ENCODE measurements at places on chromosomes 4 and X.

DNA sequence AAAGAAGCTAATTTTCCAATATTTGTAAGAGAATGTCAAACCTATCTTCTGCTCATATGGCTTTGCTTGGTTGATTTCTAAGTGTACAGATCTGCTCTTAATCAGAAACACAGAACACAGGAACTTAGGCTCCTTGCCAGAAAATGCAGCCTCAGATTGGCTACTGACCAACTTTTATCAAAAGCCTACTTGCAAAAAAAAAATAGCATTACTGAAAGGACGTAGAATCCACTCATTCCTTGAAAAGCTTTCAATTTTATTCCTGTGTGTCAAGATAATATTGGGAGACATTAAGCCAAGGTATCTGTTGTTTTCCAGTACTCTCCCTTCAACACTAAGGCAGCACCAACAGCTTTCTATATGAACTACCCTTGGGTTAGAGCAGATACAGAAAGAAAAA is 127.6 kb upstream of the INTU start:
- no peak for DNase-seq

- peak; percentile 32 for DNase-seq
These were observed 88.0 kb downstream of the IRF2 start for GRCh38 chr4:184386271-184386781.

GRCh38 chrX:14228611-14229010 is 198.9 kb upstream of the GEMIN8 start:
- no peak for DNase-seq

DNA sequence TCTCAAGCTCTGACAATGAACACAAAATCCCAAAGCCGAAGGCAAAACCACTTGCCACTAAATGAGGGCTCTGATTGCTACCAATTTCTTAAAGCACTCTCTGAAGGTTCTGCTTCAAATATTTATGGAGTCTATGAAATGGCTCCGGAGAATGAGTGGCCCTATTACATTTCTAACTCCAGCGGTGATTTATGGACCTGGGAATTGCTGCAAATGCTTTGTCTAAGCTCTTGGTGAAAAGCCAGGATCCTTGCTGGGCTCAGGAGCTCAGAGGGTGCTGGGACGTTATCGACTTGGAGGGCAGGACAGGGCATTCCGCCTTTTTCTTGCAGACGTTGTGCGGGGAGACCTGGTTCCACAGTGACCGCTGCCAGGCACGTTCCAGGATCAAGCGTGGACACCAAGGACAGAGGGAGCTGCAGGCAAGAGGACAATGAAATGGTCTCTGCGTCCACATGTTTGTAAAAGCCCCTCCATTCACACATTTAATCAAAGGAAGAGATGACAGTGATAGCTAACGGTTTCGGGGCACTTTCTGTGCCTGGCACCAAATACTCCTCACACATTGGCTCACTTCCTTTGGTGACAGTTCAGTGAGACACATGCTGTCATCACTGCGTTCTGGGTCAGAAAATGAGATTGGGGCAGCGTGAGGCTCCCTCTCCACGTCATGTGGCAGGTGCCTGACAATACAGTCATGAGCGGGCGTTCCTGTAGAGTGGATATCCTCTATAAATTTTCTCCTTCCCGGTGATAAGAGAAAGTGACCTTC is 58.8 kb downstream of the C4orf50 start:
- DNase-seq = no peak

DNA sequence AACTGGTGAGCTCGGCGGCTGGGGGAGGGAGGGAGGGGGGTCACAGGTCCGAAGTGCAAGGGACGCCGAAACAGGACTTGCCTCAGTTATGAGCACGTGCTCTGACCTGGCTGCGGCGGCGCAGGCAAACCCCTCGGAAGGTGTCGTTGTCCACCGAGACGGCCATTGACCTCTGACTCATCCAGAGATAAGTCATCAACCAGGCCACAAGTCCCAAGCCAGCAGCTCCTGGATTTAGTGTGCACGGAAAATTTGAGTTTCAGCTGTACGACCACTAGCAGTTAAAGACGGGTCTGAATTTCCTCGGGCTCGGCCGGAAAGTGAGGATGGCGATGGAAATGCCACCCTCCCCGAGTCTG is 674 bp downstream of the SH3D19 start:
- no peak for DNase-seq

- no peak for DNase-seq
These were observed 482.4 kb downstream of the NAF1 start for GRCh38 chr4:162684371-162684700.

GRCh38 chr4:7964890-7965662 is 25.4 kb upstream of the AFAP1 start:
- DNase-seq = peak; percentile 58

DNA sequence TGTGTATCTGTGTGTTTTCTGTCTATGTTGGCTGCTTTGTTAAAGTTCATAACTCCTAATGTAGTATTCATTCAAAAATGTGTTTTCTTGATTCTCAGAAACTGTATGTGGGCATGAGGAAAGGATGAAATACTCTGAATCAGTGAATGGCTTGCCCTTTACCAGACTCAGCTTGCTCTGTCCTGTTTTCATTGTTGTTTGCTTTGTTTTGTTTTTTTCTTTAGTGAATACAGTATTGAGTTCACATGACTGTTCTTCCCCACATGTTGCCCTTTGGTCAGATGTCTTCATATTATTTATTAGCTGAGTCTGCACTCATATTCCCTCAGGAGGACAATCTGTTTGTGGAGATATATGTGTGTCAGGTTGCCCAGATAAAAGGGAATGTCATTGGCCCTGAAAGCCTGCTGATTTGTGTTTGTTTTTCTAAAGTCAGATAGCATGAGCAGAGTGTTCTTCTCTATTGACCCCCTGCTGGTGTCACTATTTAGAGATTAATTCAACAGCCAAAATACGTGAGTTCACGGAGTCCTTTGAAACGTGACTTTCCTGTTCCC is 1184.4 kb downstream of the RPA4 start:
- no peak for DNase-seq

- no peak for DNase-seq
These were observed 22.2 kb upstream of the PPP2R2C start for GRCh38 chr4:6494431-6495295.

DNA sequence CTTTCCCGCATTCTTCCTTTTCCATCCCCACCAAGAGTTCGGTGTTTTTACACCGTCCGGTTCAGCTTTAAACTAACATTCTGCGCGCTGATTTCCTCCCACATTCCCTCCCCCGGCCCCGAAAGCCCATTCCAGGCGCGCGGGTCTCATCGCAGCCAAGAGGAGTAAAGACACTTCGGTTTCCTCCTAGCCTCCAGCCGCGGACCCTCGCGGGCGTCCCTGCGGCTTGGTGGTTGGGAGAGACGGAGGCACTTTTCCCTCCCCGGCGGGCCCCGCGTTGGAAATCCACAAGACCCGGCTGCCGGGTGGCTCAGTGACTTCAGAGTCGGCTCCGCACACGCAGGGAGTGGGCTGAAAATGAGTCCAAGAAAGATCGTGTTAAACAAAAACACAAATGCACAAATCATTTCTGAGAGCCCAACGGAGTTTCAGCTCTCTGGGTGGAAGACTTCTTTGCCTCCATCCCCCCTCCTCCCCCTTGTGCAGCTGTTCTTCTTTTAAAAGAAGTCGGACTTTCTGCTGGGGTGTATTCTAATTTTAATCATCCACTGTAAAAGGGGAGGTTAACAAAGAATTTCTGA is 2.0 kb upstream of the ARX start:
- no peak for DNase-seq

DNA sequence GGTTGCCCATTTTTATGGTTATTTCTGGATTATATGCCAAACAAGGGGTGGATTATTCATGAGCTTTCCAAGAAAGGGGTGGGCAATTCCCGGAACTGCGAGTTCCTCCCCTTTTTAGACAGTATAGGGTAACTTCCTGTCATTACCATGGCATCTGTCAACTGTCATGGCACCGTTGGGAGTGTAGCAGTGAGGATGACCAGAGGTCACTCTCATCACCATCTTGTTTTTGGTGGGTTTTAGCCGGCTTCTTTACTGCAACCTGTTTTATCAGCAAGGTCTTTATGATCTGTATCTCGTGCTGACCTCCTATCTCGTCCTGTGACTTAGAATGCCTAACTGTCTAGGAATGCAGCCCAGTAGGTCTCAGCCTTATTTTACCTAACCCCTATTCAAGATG is 57.6 kb downstream of the SH3KBP1 start:
- no peak for DNase-seq

- no peak for DNase-seq
These were observed 31.8 kb downstream of the TBCK start for GRCh38 chr4:106284227-106284626.

- DNase-seq = no peak
These were observed 35.9 kb downstream of the GYPA start for GRCh38 chr4:144104509-144105130.

DNA sequence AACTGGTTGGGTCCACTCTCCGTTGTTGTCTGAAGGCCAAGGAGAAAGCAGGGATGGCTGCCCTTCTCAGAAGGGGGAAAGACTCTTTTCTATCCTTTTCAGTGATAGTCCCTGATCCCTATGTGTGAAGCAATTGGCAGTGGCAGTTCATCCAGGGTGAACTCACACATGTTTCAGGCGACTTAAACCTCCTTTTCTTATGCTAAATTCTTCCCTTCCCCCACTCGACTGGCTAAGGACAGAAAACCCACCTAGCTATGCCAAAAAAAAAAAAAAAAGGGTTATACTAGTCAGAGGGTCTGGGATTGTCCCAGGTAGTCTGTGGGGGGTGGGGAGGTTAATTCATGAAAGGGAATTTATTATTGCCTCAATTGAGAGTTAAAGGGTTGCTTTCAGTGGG is 12.2 kb upstream of the ZNF280C start:
- DNase-seq = no peak

Measured in suppressor macrophage (primary cell).